IPS-NIHi11 (cell line): ENCODE measurements at places on chromosomes 2 and 18.

- DNase-seq, result no peak
Observed at GRCh38 chr18:50578651-50579050, 18.8 kb downstream of the MAPK4 start.

DNA sequence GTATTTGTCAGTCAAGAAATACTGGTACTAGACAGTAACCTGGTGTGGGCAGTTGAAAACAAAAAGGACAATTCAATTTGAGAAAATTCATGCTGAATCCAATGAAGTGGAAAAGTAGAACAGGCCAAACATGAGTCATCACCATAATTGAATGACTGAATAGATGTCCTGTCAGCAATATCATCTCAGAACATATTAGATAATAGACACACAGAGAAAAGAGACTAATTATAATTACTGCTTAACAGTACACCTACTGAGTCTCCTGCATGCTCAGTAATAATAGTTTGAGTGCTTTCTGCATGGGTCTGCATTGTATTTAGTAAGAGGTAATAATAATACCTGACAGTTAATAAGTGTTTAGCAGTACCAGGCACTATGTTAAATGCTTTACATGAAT, 138.6 kb upstream of the ZC3H15 start:
- DNase-seq, result no peak

- no peak for DNase-seq
Observed at GRCh38 chr2:105373895-105374401, 24.9 kb downstream of the FHL2 start.

DNA sequence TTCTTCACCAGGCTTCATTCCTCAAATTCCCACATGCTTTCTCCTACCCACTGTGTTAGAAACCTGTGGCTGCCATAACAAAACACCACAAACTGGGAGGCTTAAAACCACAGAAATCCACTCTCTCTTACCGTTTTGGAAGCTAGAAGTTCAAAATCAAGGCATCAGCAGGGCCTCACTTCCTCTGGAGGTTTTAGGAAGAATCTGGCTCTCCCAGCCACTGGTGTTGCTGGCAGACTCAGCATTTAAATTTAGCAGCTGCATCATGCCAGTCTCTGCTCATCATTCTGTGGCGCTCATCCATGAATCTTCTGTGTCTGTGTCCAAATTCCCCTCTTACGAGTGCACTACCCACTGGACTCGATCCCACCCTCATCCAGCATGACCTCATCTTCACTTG, 248.5 kb downstream of the ZNF516 start:
- no peak for DNase-seq

GRCh38 chr2:68918497-68918896, 34.2 kb downstream of the GKN2 start:
- no peak for DNase-seq

DNA sequence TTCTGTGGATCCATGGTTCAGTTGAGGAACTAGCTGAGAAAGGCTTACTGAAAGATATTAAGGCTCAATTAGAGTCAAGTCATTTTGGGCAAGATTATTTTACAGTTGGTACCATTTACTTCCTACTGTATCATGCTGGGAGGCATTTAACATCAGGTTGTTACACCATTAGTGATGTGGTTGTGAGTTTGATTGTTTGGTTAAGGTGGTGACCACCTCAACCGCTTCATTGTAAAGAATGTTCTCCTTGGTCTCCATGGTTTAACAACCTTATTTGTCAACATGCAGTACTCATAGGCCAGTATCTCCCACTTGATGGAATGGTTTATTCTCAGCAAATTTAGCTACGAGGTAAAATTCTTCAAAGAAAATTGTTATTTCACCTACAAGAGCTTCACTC, 34.1 kb downstream of the HRH4 start:
- no peak for DNase-seq

- DNase-seq, result peak; percentile 40
Observed at GRCh38 chr2:205858881-205859441, 176.7 kb downstream of the NRP2 start.

DNA sequence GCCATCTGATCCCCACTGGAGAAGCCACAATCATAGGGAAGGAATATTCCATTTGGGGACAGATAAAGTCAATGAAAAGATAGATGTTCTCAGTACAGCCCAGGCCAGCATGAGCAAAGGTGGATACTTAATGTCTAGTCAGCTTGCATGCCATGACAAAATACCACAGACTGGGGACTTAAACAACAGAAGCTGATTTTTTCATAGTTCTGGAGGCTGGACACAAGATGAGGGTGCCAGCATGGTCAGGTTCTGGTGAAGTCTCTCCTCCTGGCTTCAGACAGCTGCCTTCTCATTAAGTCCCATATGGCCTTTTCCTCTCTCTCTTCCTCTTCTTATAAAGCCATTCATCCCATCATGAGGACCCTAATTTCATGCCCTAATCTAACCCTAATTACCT, 116.1 kb upstream of the CYP1B1 start:
- no peak for DNase-seq

GRCh38 chr2:127197475-127198385, 22.4 kb downstream of the CYP27C1 start:
- peak; percentile 54 for DNase-seq

DNA sequence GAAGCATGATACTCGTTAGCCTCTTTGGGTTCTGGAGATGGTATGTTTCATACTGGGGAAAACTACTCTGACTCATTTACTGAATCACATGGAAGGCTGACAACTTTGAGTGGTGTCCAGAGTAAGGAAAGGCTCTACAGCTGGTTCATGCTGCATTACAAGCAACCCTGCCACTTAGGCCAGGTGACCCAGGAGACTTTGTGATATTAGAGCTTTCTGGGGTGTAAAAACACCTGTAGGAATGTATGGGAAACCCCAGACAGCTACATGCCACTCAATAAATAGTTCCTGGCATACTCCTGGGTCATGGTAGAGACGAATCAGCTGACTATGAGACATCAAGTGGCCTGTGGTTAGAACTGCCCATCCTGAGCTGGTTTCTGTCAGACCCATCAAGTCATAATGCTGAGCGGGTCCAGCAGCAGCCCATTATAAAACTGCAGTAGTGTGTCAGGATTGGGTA, 21.3 kb upstream of the TCF7L1 start:
- DNase-seq, result no peak

DNA sequence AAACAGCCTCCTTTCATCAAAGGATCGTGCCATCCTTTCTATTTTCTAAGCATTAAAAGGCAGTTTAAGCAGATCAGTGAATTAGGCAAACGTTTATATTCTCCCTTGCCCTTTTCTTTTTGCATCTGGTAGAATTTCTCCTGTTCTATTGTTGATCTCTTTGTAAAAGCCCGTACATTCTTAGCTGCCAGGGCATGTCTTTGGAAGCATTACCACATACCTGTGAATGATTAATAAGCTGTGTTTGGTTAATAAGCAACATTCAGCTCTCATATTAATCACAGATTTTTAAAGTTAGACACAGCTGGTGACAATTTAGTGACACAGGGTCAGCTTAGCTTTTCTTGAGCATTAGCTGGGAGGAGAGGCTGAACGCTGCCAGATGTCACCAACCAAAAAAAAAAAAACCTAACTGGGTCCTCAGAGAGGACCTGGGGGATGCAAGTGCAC, 33.8 kb upstream of the CYP1B1 start:
- DNase-seq, result no peak

GRCh38 chr2:111100765-111101162, 19.9 kb upstream of the BCL2L11 start:
- DNase-seq, result no peak

GRCh38 chr2:6833300-6833604, 32.5 kb downstream of the CMPK2 start:
- DNase-seq, result no peak

DNA sequence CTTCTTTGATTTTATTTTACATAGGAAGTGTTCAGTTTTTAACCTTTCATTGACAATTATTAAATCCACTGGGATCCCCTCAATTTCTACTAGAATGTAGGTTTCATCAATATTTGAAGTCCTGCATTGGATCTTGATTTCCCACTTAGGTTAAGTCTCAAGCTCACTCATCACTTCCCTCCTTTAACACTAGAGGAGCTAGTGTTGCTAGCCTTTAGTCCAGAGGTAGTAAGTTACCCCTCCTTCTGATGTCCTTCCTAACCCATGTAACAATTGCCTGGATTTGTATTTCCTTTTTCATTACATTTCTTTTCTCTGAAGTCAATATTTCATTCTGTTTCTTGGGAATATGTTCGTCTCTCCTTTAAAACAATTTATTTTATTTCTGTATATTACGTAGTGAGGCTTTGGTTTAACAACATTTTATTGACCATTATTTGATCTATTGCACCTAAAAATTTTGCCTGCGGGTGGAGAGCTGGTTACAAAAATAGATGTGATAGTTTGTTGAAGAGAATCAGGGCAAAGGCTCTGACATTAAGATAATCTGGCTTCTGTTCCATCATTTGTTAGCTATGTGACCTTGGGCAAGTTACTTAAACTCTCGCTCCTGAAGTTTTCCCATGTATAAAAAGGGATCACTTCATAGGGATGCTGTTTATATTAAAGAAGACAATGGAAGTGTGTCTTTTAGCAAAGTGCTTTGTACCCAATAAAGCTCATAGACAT, 833.0 kb downstream of the SLC4A3 start:
- DNase-seq, result peak; percentile 42

DNA sequence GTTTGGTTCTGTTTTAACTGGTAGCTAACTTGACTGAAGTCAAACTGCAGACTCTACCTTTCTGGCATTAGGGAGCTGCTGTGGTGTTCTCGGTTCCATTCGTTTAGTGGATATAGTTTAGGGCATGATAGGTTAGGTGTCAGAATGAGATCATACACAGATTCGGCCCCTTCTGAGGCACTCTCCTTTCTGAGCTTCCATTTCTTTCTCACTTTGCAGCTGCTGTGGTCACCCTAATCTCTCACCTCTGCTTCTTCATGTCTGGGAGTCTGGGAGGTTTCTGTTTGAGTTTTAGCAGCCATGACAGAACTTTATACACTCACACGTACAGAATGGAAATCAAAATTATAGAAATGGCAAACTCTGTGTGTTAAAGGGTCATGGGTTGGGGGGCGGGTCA, 122.8 kb downstream of the ATP9B start:
- no peak for DNase-seq

DNA sequence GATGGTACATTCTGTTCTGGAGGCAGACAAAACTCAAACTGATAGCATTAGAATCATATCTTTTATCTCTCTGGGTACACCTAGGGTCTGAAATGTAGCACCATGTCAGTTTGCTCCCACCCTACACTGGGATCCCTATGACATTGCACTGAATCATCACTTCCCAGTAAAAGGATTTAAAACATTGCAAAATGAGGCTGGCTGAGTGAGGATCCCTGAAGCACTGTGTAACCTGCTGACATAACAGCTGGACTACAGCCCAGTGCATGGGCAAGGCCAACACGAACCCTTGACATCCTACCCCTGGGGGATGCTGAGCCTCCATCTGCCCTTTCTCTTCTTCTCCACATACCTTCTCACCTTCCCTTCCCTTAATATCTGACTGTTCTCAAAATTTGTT, 253.2 kb downstream of the TTC32 start:
- no peak for DNase-seq

- DNase-seq, result peak; percentile 3
Observed at GRCh38 chr2:240928476-240929363, 22.6 kb downstream of the CROCC2 start.
